ENCODE measurements at places on chromosomes 3 and 15.

- DNase-seq = no peak
Observed at GRCh38 chr3:7439101-7439680, 578.3 kb downstream of the GRM7 start.

- no peak for DNase-seq
Observed at GRCh38 chr15:73048624-73049295, 3.5 kb upstream of the NEO1 start.

DNA sequence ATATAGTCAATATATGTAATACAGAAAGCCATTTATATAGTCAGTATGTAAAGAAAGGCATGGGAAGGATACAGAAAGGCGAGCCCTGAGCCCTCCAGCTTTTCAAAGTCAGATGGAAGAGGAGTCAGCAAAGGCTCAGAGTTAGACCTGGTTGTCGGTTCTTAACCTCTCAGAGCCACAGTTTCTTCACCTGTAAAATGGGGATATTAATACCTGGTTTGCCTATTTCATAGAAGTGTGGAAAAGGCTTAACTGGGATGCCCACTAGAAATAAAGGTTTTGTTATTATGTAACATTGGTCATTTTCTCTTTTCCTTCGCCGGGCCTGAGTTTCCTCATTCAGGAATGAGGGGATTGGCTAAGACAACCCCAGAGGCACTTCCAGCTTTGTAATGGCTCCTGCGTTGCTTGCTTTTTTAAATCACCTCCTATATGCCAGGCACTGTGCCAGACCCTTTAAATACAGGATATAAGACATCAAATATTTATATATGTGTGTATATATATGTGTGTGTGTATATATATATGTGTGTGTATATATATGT, 2.4 kb downstream of the CRELD1 start:
- DNase-seq = no peak

DNA sequence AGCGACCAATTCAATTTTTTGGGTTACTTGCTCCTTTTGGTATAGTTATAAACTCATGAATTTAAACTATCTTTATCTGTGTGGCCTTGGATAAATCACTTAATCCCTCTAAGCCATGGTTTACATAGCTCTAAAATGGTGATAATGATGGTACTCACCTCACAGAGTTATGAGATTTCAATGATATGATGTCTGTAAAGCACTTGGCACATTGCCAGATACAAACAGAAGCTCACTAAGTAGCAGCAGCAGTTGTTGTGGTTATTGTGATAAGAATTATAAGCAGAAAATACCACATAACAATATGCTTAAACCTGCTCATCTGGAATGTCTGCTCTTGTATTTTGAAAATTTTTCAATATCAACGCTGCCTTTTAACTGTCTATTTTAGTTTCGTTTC, 185.1 kb upstream of the SNTN start:
- DNase-seq = no peak

DNA sequence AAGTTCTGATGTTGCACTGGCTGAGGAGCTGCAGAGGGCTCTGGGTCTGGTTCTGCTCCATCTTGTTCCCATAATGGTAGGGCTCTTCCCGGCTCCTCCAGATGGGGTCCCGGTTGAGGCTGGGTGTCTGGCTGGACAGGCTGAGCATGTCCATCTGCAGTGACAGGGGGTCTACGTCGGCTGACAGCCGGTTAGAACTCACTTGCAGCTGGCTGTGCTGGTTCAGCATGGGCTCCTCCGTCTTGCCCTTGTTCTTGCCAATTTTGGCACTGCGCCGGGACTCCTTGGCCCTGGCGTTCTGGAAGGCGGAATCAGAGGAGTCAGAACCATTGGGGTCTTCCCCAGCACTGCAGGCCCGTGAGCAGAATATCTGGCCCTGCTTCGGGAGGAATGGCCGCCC, 78.1 kb downstream of the PRICKLE2 start:
- no peak for DNase-seq

- no peak for DNase-seq
Observed at GRCh38 chr15:63369296-63369695, 12.3 kb downstream of the CA12 start.

DNA sequence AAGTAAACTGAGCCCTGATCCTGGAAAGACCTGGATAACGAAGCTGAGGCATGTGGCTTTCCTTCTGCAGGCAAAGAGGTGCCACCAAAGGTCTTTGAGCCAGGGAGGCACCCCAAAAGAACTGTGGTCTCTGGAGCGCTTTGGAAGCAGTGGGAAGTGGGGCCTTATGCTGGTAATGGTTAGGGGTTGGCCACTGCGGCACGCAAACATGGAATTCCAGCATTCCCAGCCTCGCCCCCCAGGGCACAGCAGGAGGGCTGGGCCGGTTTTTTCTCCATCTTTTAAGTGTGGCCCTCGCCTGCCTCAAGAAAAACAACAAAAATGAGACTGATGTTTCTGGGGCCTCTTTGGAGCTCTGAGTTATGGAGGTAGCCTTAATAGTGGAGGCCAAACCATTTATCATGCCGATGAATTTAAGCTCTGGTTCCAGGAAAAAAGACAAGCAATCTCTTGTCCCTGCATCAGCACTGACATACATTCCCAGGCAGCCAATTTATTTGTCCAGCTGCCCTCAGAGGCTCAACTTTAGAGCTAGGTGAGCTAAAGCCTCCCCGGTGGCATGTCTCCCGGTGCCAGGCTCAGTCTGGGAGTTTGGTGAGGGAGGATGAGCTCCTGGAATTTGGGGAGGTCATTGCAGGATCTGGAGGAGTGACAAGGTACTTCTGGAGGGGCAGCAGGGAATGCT, 109.0 kb downstream of the TLE3 start:
- no peak for DNase-seq

- no peak for DNase-seq
Observed at GRCh38 chr15:46420990-46421389, 786.2 kb downstream of the SQOR start.

DNA sequence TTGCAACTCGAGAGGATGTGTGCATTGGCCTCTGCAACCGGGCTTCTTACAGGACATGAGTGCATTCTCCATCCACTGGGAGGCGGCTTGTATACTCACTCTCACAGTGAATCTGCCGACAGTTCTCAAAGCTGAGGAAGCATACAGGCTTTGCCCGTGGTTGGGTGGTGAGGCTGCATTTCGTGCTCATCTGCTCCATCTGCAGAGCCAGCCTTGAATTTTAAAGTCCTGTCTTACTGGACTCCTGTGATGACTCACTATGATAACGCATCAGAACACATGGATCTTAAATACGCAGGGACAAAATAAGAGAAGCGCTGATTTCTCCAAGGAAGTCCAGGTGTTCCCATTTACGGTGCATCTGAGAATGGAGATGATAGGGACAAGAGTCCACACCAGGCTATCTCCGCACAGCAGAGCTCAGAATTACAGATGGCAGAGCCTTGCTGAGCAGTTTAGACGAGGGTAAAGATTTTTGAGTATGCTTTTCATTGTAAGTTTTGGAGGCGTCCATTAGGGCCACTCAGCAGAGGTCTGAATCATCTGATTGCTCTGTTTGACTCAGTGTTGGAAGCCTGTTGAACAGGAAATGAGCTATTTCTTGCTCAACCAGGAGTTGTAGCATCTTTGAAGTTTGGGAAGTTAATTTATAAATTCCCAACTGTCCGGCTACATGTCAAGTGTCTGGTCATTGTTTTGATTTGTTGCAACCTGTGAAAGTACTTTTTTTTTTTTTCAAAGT, 87.1 kb downstream of the GABRG3 start:
- no peak for DNase-seq

DNA sequence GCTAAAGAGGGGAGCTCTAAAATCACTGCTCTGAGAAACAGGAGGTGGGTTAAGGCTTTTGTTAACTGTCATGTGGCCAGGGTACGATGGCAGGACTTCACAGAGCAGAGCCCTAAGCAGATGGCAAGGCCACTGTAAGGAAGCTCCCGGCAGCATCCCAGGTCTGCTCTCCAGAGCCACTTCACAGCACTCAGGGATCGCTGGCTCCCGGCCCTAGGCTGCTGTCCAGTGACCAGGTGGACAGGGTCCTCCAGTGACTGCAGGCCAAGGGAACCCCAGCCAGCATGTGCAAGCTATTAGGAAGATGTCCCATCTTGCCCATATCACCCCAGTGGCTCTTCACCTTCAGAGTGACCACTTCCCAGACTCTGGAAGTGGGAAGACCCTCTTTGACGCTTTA, 10.4 kb downstream of the TMEM41A start:
- no peak for DNase-seq

DNA sequence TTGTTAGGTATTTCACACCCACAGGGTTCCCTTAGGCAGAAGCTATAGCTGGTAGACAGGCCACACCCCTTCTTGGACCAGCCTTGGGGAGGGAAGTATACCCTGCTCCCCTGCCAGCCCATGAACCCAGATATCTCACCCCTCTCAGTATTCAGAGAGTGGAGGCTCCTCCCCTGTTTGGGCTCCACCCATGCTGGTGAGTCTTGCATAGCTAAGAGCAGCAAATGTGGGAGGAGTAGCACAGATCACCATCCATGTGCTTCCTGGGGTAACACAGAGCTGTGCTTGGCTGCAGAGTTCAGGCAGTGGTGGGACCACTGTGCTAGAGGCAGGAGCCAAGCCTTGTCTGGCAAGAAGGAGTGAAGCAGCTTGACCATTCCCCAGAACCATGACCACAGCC, 427.2 kb downstream of the ZIC1 start:
- DNase-seq = no peak

- DNase-seq = no peak
Observed at GRCh38 chr3:14935592-14936345, 11.6 kb upstream of the NR2C2 start.

DNA sequence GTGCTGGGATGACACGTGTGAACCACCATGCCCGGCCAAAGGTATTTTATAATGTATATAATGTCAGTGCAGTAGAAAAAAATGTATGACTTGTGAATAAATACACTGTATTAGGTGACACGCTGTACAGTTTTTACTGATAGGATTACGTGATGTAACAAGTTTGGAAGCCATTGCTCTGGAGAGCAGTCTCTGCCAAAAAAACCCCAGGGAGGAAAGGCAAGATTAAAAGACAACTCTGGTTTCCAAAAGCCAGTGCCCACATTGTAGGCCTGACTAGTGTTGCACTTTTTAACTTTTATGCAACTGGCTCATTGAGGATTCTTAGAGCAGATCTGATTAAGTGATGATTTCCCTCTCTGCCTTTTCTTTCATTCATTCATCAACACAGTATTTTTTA, 62.0 kb upstream of the SLC2A2 start:
- DNase-seq = no peak

DNA sequence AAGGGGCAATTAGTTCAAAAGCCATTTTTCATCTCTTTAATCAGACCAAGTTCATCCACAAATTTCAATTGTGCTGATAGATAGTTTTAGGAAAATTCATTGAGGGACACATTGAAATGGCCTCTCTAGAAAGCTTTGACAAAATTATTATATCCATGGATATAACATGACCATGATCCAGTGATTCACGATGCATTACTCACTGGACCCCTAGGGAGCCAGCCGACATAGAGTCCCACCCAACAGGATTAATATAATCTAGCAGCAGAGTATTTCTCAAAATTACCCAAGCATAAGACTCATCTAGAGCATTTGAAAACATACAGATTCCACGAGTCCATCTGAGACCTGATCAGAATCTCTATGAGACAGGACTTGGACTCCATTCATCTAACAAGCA, 100.3 kb downstream of the FRMD5 start:
- DNase-seq = no peak

Measured in myocyte (in vitro differentiated cells).